ENCODE measurements at places on chromosomes 16 and 17. TPM values are rescaled to one million over a fixed set of nuclear protein-coding genes. Genes with fewer than 3 reads are reported as not detected.

DNA sequence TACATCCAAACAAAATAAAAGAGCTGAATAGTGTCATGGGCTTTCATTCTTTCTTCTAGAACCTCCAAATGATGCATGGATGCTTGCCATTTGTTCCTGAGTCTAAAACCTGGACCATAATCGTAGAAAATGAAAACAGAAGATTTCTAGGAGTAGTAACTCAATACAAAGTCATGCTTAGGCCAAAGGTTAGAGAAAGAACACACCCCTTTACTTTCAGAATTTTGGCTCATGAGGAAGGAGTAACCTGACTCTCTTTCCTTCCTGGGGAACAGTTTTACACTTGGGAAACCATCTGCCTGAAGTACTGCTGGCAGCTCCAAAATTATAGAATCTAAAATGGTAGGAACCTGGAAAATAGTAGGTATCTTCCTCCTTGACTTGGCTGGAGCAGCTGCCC lies 137.2 kb downstream of the SNX11 start:
- H3K36me3 ChIP-seq: peaks cover 3% of the 10 kb centered on the region
- H3K27ac ChIP-seq: no peak overlapping the region
- H3K4me1 ChIP-seq: peaks cover 54% of the 10 kb centered on the region
- no peak for DNase-seq

DNA sequence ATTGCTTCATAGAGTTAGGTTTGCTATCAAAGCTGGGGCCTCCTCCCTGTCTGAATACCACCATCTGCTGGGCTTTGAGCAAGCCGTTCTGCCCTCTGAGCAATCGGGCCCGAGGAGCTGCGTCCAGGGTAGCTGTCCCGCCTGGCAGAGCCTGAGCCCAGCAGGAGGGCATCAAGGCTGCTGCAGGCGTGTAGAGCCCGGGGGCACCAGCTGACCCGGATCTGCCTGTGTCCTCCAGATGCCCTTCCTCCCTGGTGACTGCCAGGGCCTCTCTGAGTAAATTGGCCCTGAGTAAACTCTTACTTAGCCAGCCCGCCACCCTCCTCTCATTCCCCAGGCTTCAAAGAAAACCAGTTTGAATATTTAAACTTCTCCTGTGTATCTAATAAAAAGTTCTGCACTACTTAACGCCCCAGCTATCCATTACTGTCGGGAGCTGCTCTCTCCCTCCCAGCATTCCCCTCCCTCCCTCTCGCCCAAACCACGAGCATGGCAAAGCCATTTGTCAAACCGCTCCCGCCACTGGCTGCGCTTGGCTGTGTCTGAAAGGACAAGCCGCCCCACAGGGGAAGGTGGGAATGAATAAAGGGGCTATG lies 16.4 kb downstream of the CDK5RAP3 start:
- no peaks in the 10 kb centered on the region for H3K4me1 ChIP-seq
- no peak for DNase-seq
- no peaks in the 10 kb centered on the region for H3K27me3 ChIP-seq
- H3K4me3 ChIP-seq: no peak overlapping the region
- no peak overlapping the region for H3K27ac ChIP-seq

GRCh38 chr16:57026778-57027062 lies 37.4 kb downstream of the NLRC5 start:
- peaks cover 64% of the 10 kb centered on the region for H3K36me3 ChIP-seq
- peak overlapping the region; percentile 47 for H3K27ac ChIP-seq
- DNase-seq: no peak
- no peak overlapping the region for H3K4me3 ChIP-seq

DNA sequence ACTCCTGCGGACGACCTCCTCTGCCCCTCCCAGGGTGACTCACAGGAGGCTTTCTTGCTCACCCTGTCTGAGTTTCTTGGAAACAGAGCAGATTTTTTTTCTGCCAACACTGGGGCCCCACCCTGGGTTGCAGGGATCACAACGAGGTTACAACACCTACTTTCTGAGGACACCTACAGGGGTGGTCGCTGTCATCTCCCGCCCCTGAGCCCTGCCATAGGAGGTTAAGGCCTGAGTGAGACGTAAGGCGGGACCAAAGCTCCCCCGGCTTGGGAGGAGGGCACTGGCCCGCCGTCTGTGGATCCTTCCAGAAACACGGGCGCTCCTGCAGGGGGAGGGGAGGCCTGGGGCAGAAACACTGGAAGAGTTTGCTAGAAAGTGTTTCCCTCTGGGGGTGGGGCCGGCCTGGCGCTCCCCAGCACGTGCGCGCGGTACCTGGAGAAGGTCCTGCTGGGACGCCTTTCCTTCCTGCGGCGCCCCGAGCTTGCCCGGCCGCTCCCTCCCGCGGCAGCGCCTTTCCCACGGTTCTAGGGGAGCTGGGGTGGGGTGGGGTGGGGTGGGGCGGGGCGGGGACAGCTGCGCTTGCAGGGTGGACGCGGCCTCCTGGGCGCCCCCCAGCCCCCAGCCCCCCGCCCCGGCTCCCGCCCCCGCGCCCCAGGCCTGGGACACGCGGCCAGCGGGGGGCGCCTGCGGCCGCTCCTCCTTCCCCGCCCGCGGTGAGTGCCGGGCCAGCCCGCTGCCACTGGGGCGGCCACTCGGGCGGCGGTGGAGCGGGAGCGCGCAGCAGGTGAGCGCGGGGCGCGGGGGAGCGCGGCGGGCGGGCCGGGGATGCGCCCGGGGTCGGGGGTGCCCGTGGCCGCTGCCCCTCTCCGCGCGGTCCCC lies 20.7 kb upstream of the ADCY7 start:
- peak overlapping the region; percentile 72 for H3K4me3 ChIP-seq
- no peak overlapping the region for H3K27ac ChIP-seq
- H3K27me3 ChIP-seq: no peaks in the 10 kb centered on the region

GRCh38 chr17:45413498-45413923 lies 19.2 kb downstream of the ARHGAP27 start:
- H3K27ac ChIP-seq: no peak overlapping the region
- H3K4me1 ChIP-seq: peaks cover 30% of the 10 kb centered on the region
- DNase-seq: no peak
- no peak overlapping the region for H3K4me3 ChIP-seq
- peaks cover 3% of the 10 kb centered on the region for H3K36me3 ChIP-seq
- H3K27me3 ChIP-seq: no peaks in the 10 kb centered on the region

GRCh38 chr17:43983515-43984411 lies 20.7 kb upstream of the NAGS start:
- peak; percentile 18 for DNase-seq
- H3K4me1 ChIP-seq: no peaks in the 10 kb centered on the region
- H3K27ac ChIP-seq: no peak overlapping the region
- peaks cover 34% of the 10 kb centered on the region for H3K27me3 ChIP-seq

DNA sequence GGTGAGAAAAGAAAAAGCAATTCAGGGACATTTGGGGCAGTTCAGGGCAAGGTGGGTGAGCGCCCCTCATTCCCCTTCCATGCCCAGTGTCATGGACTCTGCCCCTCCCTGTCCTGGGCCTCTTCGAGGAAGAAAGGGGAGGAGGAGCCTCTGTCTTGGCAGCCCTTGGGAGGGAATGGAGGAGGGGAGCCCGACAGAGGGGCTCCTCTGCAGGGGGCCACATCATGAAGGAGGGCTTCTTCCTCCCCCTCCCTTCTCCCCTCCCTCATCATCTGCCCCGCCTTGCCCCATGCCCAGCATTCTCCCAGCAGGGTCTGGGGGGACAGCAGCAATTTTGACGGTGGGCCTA lies 33.2 kb upstream of the TAC4 start:
- DNase-seq: no peak

DNA sequence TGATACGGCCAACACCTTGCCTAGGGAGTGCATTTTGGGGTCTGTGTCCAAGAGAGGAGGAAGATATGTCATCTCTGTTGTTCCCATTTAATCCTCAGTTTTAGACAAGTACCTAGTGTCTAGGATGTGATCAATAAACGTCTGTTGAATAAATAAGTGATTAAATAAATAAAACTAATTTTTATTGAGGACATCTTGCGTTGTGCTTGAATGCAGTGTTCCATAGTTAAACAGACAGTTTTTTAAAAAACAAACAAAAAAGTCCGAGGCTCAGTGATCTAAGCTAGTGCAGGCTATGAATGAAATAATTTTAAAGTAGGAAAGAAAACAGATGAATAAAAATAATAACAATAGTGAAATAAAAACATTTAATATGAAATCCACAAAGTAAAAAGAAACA lies 283.0 kb upstream of the MAF start:
- DNase-seq: no peak
- H3K36me3 ChIP-seq: no peaks in the 10 kb centered on the region
- no peaks in the 10 kb centered on the region for H3K27me3 ChIP-seq
- no peak overlapping the region for H3K27ac ChIP-seq

DNA sequence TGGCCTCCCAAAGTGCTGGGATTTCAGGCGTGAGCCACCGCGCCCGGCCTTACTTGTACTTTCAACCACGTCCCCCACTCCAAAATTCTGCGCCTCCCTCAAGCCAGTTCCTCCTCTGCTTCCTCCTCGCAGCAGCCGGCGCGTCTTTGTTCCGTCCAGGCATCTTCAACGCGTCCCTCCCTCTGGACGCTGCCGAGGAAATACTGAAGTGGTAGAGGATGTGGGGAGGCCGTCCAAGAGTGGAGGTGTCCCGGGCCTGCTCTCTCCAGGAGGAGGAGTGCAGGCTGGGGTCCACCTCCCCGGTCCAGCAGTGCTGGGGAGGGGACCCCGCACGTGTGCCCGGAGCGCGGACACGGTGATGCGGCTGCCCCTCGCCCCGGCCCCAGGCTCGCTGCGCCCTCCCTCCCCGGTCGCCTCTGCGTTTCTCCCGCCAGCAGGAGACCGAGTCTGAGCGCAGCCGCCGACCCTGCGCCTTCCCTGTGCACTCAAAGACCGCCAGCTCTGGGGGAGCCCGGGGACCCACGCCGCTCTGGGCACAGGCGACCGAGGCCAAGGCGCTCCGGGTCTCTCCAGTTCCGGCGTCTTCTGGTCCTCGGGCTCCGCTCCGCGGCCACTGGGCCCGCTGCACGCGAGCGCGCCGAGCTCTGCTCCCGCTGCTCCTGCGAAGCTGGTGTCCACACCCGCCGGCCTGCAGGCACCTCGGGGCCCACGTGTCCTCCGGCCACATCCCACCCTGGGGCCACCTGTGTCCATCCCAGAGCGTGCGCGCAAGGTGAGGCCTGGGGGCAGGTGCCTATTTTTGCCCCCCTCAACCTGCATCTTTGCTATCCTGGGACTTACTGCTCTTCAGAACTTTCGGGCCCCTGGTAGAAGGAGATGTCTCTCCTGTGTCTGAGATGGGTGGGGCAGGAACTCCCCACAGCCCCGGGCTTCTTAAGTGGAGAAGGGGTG lies 31.7 kb downstream of the OSBPL7 start:
- no peak overlapping the region for H3K27ac ChIP-seq
- H3K4me1 ChIP-seq: peaks cover 5% of the 10 kb centered on the region
- DNase-seq: peak; percentile 67

DNA sequence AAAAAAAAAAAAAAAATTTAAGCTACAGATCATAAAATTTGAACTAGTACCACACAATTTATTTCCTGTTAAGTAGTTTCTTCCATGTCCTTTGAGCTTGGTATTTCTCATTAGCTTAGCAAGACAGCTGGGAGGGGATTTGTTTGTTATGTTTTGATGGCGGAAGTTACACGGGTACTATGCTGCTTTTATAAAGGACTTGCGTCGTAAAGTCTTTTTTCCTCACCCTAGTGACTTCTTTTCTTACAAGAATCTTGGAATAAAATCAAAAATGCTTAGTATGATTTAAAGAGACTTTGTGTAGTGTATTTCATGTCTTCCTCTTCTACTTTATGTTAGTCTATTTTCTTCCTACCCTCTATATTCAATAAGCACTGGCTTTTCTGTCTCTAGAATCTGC lies 89.1 kb downstream of the NLK start:
- DNase-seq: no peak
- H3K27ac ChIP-seq: no peak overlapping the region
- peaks cover 13% of the 10 kb centered on the region for H3K36me3 ChIP-seq
- H3K4me3 ChIP-seq: no peak overlapping the region
- no peaks in the 10 kb centered on the region for H3K27me3 ChIP-seq
- peaks cover 10% of the 10 kb centered on the region for H3K4me1 ChIP-seq

DNA sequence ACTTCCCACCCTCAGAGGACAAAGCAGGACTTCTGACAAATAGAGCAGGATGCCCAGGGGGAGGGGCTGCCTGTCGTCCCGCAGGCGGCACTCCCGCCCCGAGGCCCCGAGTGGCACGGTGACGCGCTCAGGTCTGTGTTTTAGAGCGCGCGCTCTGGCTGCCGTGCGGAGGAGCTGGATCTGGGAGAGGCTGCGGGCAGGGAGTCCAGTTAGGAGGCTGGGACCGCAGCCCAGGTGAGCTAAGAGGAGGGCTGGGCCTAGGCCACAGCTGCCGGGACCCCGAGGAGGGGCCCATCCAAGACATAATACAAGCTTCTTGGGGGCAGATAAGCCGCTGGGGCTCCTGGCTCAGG lies 6.4 kb downstream of the DOC2A start:
- H3K4me1 ChIP-seq: peaks cover 4% of the 10 kb centered on the region
- H3K4me3 ChIP-seq: no peak overlapping the region
- peaks cover 3% of the 10 kb centered on the region for H3K27me3 ChIP-seq
- no peak for DNase-seq
- H3K36me3 ChIP-seq: peaks cover 13% of the 10 kb centered on the region

- no peak overlapping the region for H3K4me3 ChIP-seq
- H3K27me3 ChIP-seq: no peaks in the 10 kb centered on the region
- no peak for DNase-seq
Observed at GRCh38 chr17:77811521-77811920, 147.0 kb upstream of the TNRC6C start.

- H3K4me3 ChIP-seq: no peak overlapping the region
- no peak overlapping the region for H3K27ac ChIP-seq
- DNase-seq: no peak
- peaks cover 56% of the 10 kb centered on the region for H3K27me3 ChIP-seq
- H3K4me1 ChIP-seq: peaks cover 5% of the 10 kb centered on the region
Observed at GRCh38 chr17:7719661-7720060, 2.1 kb downstream of the DNAH2 start.

DNA sequence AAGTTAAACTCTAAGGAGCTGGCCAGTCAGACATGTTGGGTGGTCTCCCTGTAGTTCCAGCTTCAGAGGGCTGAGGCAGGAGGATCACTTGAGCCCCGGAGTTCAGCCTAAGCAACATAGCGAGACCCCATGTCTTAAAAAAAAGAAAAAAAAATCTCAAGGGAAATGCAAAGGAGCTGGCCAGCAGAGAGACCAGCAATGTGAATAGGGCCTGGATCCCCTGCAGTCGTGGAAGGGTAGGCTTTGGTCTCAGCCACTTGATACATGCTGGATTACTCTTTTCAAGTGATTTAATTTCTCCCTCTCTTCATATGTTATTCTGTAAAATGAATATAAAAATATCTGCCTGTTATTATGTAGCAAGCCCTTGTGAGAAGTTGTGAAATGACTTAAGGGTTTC lies 207.7 kb downstream of the SPECC1 start:
- H3K4me3 ChIP-seq: no peak overlapping the region
- no peaks in the 10 kb centered on the region for H3K27me3 ChIP-seq
- H3K27ac ChIP-seq: no peak overlapping the region
- H3K4me1 ChIP-seq: no peaks in the 10 kb centered on the region
- no peak for DNase-seq
- no peaks in the 10 kb centered on the region for H3K36me3 ChIP-seq

- H3K4me1 ChIP-seq: peaks cover 57% of the 10 kb centered on the region
- H3K36me3 ChIP-seq: peaks cover 22% of the 10 kb centered on the region
- no peaks in the 10 kb centered on the region for H3K27me3 ChIP-seq
- peak overlapping the region; percentile 90 for H3K27ac ChIP-seq
- H3K4me3 ChIP-seq: peak overlapping the region; percentile 96
Observed at GRCh38 chr16:69131839-69132423, 457 bp downstream of the CHTF8 start.

The C16orf74 gene
- 0.50 TPM for total RNA-seq

The RAMP2 gene
- total RNA-seq: not detected

The KCNH6 gene
- not detected for total RNA-seq

The ASIC2 gene
- total RNA-seq: not detected

The DLX4 gene
- total RNA-seq: 0.67 TPM

The CLEC16A gene
- total RNA-seq: 20.1 TPM

The TBC1D3E gene
- not detected for total RNA-seq

All from activated naive CD4-positive, alpha-beta T cell treated with anti-CD3 and anti-CD28 coated beads for 36 hours (primary cell).